A172 (cell line): ENCODE measurements at places on chromosomes 2 and 18.

DNA sequence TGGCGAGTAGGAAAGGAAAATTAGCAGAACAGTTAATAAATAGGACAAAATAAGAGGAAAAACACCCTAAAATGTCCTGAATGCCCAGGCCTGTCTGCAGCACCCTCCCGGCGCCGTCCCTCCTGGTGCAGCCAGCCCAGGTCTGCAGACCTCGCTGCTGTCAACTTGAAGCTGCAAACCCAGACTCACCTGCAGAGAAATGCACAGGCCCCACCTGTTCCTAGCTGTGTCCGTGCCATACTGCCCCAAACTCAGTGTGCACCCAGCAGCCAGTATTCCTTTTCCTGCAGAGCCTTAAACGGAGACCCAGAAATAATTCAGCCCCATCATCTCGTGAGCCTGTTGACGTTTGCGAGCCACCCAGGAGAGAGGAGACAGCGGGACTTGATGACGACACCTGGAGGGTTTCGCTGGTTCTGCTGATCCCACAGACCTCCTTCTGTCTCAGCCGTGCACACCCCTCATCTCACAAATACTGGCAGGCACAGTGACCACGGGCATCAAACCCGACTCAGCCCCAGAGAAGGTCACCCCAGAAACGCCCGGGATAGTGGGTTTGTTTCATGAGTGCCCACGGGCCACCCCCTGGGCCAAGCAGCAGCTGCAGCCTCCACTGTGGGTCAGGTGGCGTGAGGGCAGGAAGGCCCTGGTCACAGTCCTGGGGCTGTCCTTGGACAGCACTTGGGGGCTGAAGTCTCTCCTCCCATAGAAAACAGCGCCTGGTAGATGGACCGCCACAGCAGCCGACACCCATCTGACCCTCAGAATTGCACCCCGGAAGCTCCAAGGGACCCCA, 239.5 kb upstream of the SALL3 start:
- no peak for DNase-seq

GRCh38 chr18:63315876-63316275, 3.7 kb downstream of the BCL2 start:
- no peak for DNase-seq

- no peak for DNase-seq
These were observed 184.1 kb downstream of the ACKR3 start for GRCh38 chr2:236753606-236754270.

- no peak for DNase-seq
These were observed 102.9 kb downstream of the OSR1 start for GRCh38 chr2:19255481-19255880.

DNA sequence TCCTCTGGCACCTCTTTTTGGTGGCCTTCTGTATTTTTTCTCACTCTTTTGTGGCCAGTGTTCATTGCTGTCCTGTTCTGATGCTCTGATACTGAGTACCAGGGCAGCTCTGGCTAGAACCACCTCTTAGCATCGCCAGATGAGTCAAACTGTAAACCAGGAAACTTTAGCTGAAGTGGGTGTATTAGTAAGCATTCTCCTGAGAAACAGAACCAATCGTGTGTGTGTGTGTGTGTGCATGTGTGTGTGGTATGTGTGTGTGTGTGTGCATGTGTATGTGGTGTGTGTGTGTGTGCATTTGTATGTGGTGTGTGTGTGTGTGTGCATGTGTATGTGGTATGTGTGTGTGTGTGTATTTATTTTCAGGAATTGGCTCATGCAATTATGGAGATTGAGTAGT, 166.3 kb upstream of the SKOR2 start:
- DNase-seq, result peak; percentile 9

- DNase-seq, result no peak
These were observed 23.3 kb upstream of the NFE2L2 start for GRCh38 chr2:177287814-177288213.
